ENCODE measurements at places on chromosomes 1 and 21.

DNA sequence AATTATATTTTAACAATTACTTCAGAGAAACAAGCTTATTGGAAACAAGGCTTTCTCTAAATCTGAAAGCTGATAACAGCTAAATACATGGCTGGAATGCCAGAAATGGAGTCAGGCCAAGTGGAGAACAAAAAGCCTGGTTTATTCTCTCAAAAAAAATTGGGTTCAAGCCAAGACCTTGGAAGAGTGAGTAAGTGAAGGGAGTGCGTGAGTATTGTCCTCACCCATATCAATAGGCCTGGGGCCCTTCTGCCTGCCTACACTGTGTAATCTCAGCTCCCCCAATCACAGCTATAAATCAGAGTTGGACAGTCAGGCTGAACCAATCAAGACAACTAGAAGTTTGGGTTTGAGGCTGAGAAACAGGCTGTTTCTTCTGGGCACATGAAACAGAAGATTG, 7.4 kb downstream of the KYAT3 start:
- DNase-seq, result no peak

- DNase-seq, result no peak
Measured at GRCh38 chr21:14538483-14538882, 7.6 kb downstream of the SAMSN1 start.

DNA sequence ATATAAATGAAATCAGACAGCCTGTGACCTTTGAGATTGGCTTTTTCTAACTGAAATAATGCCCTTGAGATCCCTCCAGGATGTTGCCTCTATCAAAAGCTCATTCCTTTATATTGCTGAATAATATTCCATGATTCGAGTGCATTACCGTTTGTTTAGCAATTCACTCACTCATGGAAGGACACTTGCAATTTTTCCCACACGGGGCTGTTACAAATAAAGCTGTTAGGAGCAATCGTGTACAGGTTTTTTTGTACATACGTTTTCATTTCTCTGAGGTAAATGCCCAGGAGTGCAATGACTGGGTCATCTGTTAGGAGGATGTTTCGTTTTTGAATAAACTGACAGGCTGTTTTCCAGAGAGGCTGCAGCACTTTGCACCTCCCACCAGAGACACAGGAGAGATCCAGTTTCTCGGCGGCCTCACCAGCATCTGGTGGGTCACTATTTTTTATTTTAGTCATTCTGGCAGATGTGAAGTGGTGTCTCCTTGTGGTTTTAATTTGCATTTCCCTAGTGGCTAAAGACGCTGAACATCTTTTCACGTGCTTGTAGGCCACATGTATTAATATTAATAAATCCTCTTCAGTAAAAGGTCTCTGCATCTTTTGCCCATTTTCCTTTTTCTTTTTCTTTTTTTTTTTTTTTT, 11.0 kb downstream of the PRDM15 start:
- DNase-seq, result no peak

- DNase-seq, result peak; percentile 74
Measured at GRCh38 chr1:192951691-192952460, 107.3 kb downstream of the UCHL5 start.

GRCh38 chr1:16356867-16357266, 4.6 kb upstream of the FBXO42 start:
- no peak for DNase-seq

GRCh38 chr1:58251430-58252073, 295.0 kb downstream of the OMA1 start:
- peak; percentile 68 for DNase-seq

- DNase-seq, result no peak
Measured at GRCh38 chr21:14454016-14455009, 71.4 kb upstream of the HSPA13 start.

GRCh38 chr1:69755647-69756046, 187.9 kb downstream of the LRRC7 start:
- DNase-seq, result no peak

DNA sequence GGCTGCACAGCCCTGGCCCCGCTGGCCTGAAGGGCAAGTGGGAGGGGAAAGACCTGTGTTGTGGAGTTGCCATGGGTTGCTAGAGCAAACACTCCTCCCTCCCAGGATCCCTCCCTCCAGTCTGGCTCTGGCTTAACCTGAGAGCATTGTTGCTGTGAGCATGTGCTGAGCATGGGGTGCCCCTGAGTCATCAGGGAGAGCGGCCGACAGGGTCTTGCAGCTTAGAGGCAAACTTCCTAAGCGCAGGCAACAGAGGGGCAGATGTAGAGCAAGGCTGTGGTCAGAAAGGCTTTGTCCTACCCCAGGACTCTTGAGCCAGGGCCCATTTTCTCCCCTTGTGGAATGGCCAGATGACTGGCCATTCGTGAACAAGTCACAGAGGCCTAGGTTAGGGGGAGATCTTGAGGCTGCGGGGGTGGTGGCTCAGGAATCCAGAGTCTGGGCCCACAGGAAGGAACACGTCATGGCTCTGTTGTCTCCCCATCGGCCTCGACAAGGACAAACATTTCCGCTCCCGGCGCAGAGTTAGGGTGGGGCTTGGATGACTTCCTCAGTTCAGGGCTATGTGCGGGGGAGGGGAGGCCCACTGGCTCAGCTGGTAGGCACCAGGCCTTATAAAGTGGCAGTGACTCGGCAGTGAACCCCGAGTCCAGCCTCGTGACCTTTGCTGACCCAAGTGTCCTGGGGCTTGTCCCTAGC, 362 bp upstream of the DYNLT4 start:
- DNase-seq, result peak; percentile 99

DNA sequence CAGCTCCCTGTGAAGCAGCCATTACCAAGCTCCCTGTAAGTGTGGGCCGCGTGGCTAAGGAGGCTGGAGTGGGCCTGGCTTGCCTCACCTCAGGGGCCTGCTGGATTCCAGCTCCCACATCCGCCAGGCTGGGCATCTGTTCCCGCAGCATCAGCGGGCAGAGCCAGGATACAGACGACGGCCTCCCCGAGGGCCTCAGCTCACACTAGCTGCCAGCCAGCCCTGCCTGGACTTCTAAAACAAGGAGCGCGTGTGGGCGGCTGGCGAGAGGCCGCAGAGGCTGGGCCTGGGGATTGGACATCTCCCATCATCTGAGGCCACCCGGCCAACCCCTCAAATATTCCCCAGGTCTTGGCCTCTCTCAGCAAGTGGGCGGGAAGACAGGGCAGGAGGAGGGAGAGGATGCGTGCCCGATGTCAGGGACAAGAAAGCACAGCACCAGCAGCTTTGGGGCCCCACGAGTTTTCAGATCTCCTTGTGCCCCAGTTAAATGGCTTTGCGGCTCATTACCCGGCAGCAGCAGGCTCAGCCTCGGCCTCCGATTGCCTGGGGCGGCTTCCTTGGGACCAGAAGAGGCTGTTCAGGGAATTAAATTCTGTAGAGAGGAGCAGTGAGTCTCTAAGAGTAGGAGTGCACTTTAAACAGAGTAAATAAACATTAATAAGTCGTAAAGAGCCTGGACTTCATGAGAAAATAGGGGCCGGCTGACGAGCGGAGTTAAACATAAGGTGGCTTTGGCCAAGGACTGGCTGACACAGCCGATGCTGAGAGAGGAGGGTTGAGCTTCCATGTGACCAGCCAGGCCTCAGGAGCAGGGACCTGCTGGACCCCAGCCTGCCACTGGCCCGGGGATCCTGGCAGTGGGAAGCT, 208.9 kb upstream of the C1orf174 start:
- DNase-seq, result no peak

GRCh38 chr1:222618880-222619596, 1.1 kb downstream of the MIA3 start:
- DNase-seq, result peak; percentile 15

DNA sequence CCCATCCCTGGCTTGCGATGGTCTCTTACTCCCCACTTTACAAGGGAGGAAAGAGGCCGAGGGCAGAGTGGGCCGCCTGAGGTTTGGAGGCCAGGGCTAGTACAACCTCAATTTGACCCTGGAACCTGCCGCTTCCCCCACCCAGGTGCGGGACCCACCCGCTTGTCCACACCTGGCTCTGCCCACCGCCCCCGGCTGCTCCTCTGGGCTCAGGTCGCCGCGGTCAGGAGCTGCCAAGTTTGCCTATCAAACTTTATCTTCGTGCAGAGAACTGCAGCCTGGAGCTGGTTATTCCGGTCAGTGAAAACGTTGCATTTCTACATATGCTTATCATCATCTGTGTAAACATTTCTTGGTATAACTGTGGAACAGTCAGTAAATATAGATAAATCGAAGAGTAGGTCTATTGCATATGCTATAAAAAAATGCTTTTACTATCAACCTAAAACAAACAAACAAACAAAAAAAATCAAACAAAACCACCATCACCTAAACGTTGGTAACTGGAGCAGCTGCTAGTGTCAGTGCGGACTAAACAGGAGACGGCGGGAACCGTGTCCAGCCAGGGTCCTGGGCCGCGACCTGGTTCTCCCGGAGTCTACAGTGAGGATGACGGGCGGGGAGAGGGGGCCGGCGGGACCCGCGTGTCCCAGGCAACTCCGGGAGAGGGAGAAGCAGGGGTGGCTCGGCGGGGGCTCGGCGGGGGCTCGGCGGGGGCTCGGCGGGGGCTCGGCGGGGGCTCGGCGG, 906 bp upstream of the ADARB1 start:
- DNase-seq, result no peak

DNA sequence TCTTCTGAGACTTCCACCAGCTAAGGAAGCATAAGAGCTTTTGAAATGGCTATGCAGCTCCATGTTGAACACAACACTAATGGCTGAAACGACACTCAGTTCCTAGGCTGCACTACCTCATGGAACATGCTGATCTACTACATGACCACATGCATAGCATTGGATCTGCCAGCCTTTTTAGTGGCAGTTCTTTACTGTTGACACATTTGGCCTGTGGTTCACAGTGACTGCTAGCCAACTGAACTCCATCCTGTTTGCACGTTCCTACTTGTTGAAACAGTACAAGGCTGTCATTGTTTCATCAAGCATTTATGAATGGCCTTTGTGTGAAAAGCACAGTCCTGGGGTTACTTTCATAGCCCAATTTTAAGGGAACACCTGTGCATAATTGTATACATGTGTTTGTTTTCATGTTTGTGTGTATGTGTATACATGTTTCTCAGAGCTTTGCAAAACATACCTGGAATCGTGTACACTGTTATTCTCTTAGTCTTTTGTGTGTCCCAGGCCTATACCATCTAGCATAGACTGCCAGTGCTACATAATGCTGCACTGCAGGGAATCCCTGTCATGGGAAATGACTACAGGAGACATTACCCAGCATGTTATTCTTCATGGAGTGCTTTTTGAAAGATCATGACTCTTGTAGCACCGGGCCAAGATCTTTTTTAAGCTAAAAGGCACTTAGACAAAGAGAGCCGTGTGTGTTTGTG, 179.6 kb upstream of the ESRRG start:
- no peak for DNase-seq

- DNase-seq, result no peak
Measured at GRCh38 chr1:83098791-83099190, 900.1 kb downstream of the TTLL7 start.

DNA sequence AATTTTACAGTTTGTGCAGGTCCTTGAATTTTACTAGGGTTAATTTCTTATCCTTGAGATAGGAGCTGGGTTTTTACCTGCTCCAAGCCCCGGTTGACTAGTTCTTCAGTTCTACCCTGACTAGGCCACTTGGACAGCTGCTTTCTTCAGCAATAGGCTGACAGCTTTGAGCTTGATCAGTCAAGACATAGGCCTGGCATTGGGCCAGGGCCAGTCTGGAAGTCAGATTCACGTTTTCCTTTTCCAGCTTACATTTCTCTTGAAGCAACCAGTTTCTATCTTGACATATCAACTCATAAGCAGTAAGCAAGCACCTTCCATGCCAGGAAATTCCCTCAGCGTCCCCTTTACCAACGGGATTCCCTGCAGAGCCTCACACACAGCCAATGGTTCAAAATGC, 63.7 kb upstream of the AJAP1 start:
- no peak for DNase-seq

DNA sequence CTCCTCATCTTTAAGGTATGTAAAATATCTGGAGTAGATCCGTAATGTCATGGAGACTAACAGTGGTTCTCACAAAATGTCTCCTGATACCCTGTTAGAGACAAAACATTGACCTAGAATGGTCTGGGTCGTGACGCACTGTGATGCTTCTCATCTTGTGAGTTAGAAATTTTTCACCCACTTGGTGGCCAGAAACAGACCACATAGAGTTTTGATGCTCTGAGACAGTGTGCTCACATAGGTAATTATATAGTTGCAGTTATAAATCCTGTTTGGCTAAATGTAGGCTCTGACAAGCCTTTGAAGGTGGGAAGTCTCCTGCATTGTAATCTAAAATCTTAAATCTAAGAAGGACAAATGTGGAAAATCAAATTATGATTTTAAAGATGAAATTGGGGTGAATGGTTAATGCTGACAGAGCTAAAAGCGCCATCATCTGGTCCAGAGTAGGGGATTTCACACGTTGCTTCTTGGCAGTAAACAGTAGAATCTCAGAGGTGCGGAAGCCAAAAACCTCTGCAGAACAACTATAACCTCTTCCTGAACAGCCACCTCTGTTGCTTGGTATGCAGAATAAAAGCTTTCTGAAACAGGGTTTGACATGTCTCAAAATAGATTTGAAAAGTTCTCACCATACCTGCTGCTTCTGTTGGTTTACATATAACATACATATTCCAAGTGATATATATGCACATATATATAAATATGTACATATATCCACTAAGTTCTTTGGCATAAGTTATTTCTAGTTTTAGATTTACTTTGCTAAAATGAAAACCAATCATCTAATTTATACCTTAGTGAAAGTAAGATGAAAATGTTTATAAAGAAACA, 17.1 kb downstream of the RPAP2 start:
- no peak for DNase-seq

DNA sequence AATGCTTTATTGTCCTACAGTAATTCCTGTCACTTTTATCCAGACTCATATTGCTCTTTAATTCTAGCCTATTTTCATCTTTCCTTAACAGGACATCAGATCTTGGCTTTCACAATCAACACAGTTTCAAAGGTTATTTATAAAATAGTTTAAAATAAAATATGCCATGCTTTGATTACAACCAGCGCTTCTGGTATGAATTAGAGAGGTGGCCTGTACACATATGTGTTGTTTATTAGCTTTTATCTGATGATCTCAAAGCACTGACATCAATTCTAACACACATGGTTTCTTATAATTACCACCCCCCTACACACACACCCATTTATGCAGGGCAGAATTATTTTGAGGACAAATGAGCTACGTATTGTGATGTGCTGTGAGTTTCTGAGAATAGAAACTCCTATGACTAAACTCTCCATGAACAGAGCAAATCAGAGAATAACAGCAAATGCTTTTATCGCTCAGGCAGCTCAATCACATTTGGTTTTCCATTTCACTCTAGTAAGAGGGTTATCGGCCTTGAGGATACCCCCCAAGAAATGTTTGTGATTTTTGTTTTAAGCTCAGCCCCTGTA, 18.0 kb downstream of the CD247 start:
- DNase-seq, result no peak

GRCh38 chr1:58104960-58105359, 441.6 kb downstream of the OMA1 start:
- no peak for DNase-seq

GRCh38 chr1:156160743-156161171, 7.4 kb downstream of the SEMA4A start:
- peak; percentile 80 for DNase-seq

- DNase-seq, result no peak
Measured at GRCh38 chr1:10867914-10868598, 71.6 kb upstream of the CASZ1 start.

Measured in suppressor macrophage treated with lipopolysaccharide for 1 hour (primary cell).